ENCODE measurements at places on chromosomes 5 and 9.
A peak's percentile ranks its signal among the peaks of the same experiment; 100 is the strongest.

GRCh38 chr9:36843964-36844363, 190.1 kb downstream of the PAX5 start:
- DNase-seq: no peak

- DNase-seq: no peak
Measured at GRCh38 chr5:154368041-154368800, 77.6 kb upstream of the SAP30L start.

- DNase-seq: no peak
Measured at GRCh38 chr5:136084698-136085097, 47.9 kb upstream of the SMAD5 start.

GRCh38 chr5:42426016-42426415, 2.8 kb downstream of the GHR start:
- no peak for DNase-seq

- DNase-seq: peak; percentile 33
Measured at GRCh38 chr9:131739959-131740648, at the start of gene RAPGEF1. TSS of gene RAPGEF1 (minus strand) at chr9:131740076. CDS start at chr9:131739830, 246 bp downstream.

- no peak for DNase-seq
Measured at GRCh38 chr9:116103976-116104820, 49.4 kb upstream of the PAPPA start.

DNA sequence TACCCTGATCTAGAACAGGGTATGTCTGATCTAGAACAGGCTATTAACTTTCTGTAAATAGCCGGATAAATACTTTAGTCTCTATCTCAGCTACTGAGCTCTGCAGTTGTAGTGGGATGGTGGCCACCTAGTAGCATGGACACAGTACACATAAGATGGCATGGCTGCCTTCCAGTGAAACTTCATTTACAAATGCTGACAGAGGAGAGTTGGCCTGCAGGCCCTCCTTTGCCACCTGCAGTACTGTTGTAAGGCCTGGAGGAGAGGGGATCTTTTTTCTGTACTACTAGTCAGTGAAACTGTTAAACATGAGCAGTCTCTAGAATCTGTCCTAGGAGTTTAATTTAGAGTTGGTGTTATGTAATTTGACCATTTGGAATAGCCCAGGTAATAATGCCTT, 86.0 kb downstream of the TRIO start:
- DNase-seq: no peak

DNA sequence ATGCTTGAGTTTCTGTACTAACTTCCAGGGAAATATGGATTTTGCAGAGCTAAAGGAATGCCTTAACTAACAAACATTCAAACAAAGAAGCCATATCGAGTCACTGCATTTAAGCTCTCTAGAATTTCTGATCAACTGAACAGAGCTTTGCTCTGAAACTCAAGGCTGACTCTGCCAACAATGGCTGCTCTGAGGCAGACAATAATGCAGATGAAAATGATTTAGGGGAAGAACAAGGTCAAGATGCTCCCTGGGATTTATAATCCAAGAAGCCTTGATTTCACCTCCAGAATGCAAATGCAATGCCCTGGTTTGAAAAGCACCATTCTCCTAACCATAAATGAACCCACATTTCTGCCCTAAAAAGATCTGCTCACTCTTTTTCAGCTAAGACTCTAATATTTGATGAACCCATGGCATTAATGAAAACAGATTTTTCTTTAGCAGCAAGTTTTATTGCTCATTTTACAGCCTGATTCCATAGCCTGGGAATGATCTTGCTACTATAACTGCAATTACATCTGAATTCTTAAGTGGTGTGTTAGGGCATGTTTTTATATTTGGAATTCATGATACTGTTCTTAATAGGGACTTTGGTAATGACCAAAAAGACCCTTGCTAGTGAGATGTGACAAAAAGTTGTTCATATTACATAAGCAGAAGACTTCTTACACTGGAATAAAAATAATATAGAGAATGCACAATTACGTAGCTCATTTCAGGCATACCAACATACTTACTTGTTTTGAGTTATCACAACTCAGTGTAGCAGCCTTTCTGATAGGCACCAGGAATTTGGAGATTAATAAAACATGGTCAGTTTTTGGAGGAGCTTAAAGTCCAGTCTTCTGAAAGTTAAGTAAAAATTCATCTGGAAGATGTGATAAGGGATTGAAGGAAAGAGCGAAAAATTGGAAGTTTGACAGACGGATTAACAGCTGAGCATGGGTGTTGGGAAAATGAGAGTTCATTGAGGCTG, 169.4 kb downstream of the TRPM3 start:
- no peak for DNase-seq

GRCh38 chr9:87276851-87277261, 220.8 kb upstream of the DAPK1 start:
- no peak for DNase-seq

- no peak for DNase-seq
Measured at GRCh38 chr5:33726422-33727165, 165.2 kb downstream of the ADAMTS12 start.

GRCh38 chr9:135016037-135016640, 71.3 kb upstream of the OLFM1 start:
- no peak for DNase-seq

GRCh38 chr5:149072376-149072775, 9.5 kb upstream of the SH3TC2 start:
- DNase-seq: no peak

- DNase-seq: no peak
Measured at GRCh38 chr9:69801989-69802388, 18.6 kb upstream of the CFAP95 start.

- no peak for DNase-seq
Measured at GRCh38 chr9:126876531-126876930, 16.1 kb downstream of the ZBTB34 start.

DNA sequence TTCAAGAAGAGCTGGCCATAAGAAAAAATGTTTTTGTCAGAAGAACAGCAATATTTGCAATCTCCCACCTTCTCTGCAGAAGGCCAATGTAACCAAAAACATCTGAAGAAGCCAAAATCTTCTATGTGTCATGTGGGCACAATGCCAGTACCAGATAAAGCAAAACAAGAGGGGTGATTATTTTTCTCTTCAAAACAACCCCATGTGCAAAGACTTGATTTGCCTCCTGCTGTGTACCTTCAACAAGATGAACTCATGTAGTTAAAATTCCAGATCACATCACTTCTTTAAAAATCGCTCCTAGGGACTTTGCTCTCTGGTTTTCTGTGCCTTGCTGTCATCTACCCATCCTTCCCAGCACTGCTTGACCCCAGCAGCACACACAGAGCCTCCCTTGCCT, 134.0 kb upstream of the MAP3K1 start:
- no peak for DNase-seq

DNA sequence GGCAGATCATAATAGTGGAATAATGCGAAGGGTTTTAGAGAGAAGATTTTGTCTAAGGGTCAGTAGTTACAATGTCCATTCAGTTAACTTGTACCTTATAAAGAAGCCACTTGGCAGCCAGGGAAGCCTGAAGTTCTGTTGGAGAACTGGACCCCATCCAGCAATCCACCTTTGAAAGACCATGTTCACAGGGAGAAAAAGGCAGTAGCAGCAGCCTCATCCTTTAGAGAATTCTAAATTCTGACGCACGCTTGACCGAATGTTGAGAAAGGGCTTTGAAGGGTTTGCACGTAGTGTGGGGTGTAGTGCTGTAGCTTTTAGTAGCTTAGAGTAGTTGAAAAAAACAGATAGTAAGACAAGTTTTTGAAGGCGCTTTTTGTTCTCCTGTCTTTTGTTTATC, 42.8 kb downstream of the MCCC2 start:
- no peak for DNase-seq

DNA sequence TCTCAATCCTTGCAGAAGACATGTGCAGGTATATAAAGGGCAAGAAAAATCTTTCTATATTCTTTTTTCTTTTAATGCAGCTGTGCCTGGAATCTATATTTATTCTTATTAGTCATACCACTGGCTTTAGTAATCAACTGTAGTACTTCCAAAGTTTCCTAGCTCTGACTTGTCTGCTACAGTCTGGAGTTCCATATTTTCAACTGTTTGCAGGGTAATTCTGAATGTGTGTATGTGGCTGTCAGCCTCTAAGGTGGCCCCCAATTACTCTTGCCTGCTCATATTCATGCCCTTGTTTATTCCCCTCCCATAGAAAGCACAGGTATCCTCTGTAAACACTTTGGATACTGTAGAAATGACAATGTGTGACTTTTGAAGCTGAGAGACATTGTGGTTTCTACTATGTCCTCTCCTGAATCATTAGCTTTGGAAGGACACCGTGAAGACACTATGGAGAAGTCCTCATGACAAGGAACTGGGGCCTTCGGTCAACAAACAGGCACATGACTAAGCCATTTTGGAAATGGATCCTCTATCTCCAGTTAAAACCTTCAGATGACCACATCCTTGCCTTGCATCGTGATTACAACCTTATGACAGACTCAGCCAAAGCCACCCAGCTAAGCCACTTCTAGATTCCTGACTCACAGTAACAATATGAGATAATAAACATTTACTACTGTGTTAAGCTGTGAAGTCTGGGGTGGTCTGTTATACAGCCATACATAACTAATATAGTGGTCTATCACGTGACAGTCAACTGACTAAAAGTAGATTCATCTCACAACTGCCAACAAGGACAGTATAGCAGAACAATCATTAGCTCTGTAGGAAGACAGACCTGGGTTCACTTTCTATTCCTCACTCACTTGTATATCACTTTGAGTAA, 49.5 kb upstream of the SUSD1 start:
- no peak for DNase-seq

GRCh38 chr9:105930011-105930627, 235.8 kb downstream of the TMEM38B start:
- no peak for DNase-seq

DNA sequence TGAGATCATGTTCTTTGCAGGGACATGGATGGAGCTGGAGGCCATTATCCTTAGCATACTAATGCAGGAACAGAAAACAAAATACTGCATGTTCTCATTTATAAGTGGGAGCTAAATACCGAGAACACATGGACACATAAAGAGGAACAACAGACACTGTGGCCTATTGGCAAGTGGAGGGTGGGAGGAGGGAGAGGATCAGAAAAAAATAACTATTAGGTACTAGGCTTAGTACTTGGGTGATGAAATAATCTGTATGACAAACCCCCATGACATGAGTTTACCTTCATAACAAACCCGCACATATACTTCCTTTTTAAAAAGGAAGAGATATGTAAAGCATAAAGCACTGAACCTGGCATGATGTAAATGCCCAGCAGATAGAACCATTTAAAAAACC, 99.0 kb downstream of the MEGF10 start:
- DNase-seq: no peak

- DNase-seq: no peak
Measured at GRCh38 chr9:126532019-126532462, 81.7 kb upstream of the LMX1B start.

DNA sequence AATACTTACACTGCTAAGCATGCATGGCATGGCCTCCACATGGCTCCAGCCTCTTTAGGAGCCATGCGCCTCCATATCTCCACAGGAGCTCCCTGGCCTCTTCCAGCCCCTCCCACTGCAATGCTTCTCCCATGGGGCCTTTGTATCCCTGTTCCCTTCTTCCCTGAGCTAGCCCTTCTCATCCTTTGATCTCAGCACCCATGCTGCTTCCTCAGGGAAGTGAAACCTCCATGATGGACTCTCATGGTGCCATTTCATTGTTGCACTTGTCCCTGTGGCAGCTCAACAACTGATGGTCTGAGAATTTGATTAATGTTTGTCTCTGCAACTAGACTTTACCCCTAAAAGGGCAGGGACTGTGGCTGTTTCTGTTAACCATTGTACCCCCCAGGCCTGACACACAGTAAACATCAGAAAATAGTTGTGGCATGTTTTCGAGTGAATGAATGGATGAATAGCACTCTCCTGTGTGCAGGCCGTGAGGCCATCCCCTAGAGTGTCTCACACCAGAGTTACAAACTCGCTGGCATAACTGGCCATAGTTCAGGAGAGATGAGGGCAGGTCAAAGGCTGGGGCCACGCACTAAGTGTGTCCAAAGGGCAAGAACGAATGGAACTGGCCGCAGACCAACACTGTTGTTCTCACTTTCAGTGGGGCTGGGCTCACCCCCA, 6.6 kb downstream of the IDNK start:
- DNase-seq: no peak

- DNase-seq: no peak
Measured at GRCh38 chr9:94586316-94586715, 7.3 kb downstream of the FBP2 start.

DNA sequence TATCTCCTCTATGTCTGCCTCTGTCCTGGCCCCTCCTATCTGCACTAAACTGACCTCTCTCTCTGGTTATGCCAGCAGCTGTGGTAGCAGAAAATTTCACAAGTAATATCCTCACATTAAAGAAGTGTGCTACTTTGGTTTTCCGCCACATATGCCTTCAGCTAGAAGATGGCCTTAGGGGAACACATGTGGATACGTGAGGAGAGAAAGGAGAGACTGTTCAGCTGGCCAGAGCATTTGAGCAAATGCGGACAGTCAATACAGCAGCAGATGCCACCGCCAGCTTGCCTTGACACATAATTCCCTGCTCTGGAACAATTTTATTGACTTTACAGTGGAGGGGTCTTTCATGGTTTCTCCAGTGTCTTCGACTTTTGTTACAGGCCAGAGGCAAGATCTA, 434.6 kb downstream of the TAF11L14 start:
- no peak for DNase-seq

DNA sequence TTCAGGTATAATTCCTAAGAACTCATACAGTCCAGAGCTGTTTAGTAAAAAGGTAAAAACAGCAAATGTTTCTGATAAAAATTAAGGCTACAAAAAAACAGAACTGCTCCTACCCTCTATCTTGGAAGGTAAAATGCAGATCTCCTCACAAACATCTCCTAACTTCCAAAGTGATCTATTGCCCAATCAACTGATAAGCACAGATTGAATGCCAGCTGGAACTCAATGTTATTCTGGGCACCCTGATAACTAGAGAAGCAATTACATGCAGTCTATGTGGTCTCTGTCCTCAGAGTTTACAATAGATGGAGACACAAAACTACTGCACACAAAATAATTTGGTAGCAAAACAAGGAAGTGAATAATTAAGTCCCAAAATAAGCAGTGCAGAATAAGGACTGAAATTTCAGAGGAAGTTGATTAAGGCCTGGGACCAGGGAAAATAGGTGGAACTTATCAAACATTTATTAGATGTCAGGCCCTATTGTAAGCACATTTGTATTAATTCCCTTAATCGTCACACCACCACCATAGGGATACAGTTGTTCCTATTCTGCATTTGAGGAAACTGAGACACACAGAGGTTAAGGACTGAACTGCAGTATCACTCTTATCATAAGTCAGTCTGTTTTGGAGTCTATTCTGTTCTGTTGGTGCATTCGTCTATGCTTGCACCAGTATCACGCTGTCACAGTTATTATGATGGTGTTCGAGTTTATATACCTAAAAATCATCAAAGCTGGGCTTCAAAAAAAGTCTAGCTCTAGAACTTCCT, 102.2 kb upstream of the TARS1 start:
- no peak for DNase-seq

- DNase-seq: peak; percentile 51
Measured at GRCh38 chr9:131708226-131709002, 31.5 kb downstream of the RAPGEF1 start.

GRCh38 chr5:159241946-159242552, 21.0 kb upstream of the UBLCP1 start:
- DNase-seq: no peak

GRCh38 chr9:99840072-99840471, 18.4 kb downstream of the NR4A3 start:
- no peak for DNase-seq
